Karpas-422 (cell line): ENCODE measurements at places on chromosomes 16 and 17. TPM values are rescaled to one million over a fixed set of nuclear protein-coding genes. Genes with fewer than 3 reads are reported as not detected.

- DNase-seq: no peak
Measured at GRCh38 chr17:15910791-15911190, 34.1 kb upstream of the ADORA2B start.

GRCh38 chr17:79011451-79012147 lies 2.0 kb upstream of the CANT1 start:
- DNase-seq: no peak

- DNase-seq: no peak
Measured at GRCh38 chr17:40091691-40092397, 8.5 kb downstream of the NR1D1 start.

GRCh38 chr17:14203388-14203787 lies 33.3 kb downstream of the CDRT15 start:
- DNase-seq: peak; percentile 54

Gene EFTUD2
- 80.2 and 97.5 TPM in 2 replicates for total RNA-seq

DNA sequence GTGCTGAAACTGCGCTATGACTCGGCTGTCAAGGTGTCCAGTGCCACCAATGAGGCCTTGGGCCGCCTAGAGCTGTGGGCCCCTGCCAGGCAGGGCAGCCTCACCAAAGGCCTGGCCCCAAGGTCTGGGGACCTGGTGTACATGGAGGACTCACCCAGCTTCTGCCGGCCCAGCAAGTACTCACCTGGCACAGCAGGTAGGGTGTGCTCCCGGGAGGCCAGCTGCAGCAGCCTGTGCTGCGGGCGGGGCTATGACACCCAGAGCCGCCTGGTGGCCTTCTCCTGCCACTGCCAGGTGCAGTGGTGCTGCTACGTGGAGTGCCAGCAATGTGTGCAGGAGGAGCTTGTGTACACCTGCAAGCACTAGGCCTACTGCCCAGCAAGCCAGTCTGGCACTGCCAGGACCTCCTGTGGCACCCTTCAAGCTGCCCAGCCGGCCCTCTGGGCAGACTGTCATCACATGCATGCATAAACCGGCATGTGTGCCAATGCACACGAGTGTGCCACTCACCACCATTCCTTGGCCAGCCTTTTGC lies 25.0 kb downstream of the WNT9B start:
- DNase-seq: peak; percentile 74

- DNase-seq: no peak
Measured at GRCh38 chr17:80203471-80203963, 16.6 kb downstream of the SGSH start.

Gene TMEM88
- 0.69 and 1.4 TPM in 2 replicates for total RNA-seq

- DNase-seq: no peak
Measured at GRCh38 chr16:50381679-50382440, 13.1 kb upstream of the BRD7 start.

- DNase-seq: peak; percentile 83
Measured at GRCh38 chr17:51056813-51057510, 63.7 kb downstream of the SPAG9 start.

GRCh38 chr16:66269617-66270332 lies 96.7 kb upstream of the CDH5 start:
- DNase-seq: no peak

Gene PYDC1
- total RNA-seq: not detected in 2 replicates

Gene ADAM11
- total RNA-seq: 1.3 and 1.7 TPM in 2 replicates

DNA sequence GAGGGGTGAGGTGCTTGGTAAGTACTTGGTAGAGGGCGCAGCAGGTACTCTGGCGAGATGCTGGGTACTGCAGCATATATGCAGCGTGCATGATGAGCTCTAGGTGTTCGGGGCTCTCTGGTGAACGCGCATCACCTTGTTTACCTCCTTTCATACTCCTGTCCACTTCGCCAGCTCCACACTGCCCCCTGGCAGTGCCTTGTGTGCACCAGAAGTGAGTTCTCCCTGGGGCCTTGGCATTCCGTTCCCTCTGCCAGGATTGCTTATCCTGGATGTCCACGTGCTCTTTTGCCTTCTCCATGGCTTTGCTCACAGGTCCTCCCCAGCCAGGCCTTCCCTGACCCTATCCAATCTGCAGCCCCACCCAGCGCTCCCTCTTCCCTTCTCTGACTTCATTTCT lies 154.2 kb downstream of the MRM1 start:
- DNase-seq: peak; percentile 77

DNA sequence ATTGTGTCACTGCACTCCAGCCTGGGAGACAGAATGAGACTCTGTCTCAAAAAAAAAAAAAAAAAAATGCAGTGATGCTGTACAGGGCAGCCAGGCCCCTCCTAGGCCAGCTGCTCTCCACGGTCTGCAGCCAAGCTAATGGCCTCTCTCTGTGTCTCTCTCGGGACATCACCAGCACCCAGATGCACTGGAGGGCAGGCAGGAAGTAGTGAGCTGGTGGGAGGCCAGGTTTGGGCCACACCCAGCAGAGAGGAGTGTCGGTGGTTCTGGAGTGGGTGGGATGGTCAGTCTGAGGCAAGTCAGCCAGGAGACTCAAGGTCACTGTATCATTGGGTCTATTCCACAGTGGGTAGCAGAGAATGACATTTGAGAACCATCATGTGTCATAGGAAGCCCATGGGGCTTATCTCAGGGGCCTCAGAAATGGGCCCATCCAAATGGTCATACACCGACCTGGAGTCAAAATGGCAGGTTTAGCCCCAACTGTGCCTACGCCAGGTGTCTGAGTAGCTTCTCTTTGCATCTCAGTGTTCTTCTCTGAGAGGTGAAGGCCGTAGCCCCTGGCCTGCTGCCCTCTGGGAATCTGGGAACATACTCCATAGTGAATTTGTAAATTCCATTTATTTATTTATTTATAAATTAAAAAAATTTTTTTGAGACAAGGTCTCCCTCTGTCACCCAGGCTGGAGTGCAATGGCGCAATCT lies 22.7 kb downstream of the WNT9B start:
- no peak for DNase-seq

Gene MYL11
- total RNA-seq: not detected in 2 replicates

Gene RNU2-1
- total RNA-seq: not detected in 2 replicates

DNA sequence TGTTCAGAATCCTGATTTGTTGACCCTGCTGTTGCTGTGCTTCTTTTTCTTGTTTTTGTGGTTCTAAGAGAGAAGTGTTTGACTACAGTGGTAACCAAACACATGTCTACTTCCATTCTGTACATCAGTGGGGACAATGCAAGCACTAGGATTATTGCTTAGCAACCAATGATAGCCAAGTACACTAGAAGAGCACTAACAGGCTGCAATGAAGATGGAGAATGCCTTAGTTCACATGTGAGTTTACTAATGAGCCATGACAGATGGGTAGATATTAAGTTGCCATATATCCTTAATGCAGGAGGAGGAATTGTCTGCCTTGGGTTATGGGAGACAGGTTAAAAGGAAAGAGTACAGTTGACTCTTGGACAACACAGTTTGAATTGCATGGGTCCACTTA lies 8.3 kb downstream of the EFCAB5 start:
- no peak for DNase-seq

DNA sequence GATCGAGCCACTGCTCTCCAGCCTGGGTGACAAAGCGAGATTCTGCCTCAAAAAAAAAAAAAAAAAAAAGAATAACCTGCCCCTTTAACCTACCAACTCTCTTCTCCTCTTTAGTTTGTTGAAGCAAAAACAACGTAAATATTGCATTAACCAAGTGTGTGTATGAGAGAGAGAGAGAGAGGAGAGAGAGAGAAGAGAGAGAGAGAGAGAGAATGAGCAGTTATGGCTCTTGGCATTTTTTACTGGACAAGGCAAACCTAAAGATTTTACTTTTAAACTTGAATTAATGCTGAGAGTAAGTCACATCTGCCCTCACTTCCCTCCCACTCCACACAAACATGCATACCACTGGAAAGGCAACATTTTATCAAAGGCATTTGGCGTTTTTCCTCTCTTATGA lies 3.0 kb upstream of the SLFN5 start:
- no peak for DNase-seq

Gene BTBD17
- not detected in 2 replicates for total RNA-seq

DNA sequence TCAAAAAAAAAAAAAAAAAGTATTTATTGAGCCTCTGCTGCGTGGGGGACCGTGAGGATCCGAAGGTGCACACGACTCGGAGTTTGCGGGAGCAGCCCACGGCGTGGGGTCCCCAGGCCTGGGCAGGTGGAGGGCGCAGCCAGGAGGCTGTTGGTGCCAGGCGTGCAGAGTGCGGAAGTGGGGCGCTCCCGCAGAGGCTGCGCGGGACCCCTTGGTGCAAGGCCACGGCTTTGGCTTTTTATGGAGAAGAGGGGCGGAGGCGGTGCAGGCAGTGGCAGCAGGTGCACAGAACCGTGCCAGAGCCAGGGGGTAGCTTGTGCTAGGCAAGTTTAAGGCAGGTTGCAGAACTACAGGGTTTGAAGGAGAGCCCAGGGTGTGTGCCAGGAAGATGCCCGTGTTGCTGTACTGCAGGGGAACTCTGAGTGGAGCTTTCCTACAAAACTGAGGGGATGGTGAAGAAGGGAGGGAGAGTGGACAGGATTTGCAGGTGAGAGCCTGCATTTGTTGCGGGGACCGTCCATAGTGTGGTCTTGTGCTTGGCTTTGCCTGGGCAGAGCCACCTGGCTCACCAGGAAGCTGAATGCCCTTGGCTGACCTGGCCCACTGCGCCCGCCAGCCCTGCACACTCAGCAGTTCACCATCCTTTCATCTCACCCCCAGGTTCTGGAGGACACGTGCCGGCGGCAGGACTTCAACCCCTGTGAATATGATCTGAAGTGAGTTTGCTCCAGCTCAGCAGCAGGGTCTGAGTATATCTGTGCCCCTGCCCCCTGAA lies 1.3 kb downstream of the ASPSCR1 start:
- DNase-seq: no peak

DNA sequence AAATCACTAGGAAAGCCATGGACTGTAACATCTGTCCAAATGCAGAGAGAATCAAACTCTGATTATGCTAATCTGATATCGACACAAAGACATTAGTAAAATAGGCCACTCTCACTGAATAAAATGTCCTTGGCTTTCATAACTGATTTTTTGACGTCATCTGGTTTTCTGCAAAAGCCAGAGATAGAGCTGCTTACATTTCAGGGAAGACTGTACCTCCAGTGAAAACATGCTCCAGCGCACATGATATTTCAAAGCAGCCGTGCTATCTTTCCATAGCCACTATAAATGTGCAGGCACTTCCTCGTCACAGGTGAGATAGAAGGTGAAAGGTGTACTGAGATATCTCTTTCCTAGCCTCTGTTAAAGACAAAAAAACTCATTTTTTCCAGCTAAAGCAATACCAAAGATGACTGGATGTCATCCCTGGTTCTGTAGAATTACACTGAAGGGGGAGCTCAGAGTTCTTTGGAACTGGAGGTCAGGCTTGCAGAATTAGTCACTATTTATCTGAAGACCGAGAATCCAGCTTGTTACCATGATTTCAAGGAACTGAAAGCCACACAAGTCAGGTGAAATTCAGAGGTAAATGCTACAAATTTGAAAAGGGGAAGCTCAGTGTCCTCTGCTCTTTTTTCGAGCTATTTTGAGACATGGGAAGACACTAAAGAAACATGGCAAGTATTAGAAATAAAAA lies 249.5 kb downstream of the CA10 start:
- no peak for DNase-seq

Gene EFCAB5
- total RNA-seq: 0.07 and 2.1 TPM in 2 replicates

DNA sequence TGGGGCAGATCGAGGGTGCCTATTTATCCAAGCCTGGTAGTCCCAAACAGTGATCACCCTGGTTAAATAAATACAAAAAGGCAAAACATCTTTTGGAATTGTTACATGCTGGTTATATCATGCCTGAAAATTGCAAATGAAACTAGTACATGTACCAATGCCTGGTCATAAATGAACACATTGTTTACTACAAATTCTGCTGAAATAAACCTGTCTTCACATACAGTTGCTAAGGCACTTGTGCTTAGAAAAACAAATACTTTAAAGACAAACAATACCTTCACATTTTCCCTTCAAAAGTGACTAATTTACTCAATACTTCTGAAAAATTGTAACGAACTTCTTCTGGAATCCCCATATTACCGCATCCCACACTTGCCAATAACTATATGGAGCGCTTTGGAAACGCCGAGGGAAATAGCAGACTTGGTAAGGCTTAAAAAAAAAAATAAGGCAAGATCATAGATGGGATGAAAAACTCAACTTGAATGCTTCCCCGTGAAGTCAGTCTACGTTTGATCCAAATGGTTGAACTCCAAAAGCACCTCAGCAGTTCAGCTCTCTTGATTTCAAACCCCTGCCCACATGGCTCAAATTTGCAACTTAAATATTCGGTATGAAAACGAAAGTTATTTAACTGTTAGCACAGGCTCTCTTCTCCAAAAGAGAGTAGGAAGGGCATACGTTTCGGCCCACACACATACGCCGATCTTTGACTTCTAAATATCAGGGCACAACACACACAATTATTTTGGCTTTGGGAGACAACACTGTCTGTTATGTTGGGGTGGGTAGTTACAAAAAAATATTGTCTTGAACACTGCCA lies 264.5 kb downstream of the NTN1 start:
- DNase-seq: no peak

DNA sequence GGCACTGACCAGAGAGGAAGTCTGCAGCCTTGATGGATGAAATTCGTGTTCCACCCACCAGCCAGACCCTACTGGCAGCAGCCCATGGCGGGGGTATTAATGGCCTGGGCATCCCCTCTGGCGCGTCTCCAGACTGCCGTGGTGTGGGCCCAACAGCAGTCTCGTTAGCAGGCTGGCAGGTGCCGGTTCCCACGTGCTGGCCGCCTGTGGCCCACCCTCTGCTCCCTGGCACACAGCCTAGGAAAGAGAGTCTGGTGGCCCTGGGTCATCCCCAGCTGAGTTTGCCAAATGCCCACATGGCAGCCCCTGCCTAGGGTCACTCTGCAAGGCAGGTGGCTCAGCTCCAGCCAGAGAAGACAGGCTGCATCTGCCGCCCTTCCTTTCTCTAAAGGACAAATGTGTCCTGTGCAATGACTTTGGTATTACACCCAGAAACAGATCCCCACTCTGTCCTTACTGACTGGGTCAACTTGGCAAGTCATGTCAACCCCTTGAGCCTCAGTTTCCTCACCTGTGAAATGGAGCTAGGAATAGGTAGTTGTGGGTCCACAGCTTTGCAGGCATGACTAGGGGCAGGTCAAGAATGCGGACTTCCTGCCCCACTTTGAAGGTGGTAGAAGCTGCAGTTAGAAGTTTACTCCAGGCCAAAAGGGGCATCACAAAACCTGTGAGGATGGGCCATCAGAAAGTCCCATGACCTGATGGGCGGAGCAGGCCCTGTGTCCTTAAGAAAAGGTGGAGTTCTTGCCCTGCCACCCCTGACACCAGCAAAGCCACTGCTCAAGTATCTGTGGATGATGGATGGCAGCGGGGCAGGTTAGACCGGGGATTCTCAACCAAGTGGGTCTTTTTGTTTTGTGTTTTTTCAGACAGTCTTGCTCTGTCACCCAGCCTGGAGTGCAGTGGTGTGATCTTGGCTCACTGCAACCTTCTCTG lies 76.6 kb downstream of the ABCC6 start:
- DNase-seq: no peak

DNA sequence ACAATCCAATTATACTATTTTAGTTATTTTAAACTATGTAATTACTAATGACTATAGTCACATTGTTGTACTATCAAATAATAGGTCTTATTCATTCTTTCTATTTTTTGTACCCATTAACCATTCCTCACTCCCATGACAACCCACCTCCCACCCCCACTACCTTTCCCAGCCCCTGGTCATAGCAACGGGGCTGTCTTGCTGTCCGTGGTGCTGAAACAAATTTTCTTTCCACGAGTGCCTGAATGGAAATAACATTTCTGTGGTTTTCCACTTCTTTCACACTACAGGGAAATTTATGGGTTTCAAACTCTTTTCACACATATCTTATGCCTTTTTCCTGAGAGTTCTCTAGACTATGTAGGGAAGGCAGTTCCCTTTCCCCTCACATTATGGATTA lies 326.6 kb downstream of the PHKB start:
- DNase-seq: peak; percentile 69

GRCh38 chr17:29914819-29915537 lies 15.1 kb downstream of the SSH2 start:
- DNase-seq: no peak
